GM12892 (cell line): ENCODE measurements at places on chromosomes 1 and 21.
A peak's percentile ranks its signal among the peaks of the same experiment; 100 is the strongest.

DNA sequence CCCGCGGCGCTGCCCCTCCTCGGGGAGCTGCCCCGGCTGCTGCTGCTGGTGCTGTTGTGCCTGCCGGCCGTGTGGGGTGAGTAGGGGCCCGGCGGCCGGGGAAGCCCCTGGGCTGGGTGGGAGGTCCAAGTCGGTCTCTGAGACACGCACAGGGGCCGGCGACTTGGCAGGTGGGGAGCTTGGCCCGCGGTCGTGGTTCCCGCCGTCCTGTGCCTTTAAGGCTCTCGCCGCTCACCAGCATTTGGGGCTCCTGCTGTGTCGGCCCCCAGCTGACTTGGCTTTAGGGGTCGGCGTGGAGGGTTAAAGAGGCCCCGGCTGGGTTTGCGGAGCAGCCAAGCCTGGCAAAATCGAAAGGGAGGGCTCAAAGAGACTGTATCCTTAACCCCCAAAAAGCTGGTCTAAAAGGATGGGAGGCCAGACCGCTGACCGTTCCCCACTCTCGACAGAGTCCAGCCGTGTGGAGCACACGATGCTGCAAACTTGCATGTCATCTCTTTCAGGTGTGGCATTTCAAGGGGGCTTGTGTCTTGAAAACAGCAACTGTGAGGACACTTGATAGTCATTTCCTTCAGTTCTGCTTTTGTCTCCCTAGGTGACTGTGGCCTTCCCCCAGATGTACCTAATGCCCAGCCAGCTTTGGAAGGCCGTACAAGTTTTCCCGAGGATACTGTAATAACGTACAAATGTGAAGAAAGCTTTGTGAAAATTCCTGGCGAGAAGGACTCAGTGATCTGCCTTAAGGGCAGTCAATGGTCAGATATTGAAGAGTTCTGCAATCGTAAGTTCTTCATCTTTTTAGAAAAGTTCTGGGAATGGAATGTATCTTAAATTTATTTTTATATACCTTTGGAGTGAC is 540 bp downstream of the CD55 start:
- no peak for DNase-seq

DNA sequence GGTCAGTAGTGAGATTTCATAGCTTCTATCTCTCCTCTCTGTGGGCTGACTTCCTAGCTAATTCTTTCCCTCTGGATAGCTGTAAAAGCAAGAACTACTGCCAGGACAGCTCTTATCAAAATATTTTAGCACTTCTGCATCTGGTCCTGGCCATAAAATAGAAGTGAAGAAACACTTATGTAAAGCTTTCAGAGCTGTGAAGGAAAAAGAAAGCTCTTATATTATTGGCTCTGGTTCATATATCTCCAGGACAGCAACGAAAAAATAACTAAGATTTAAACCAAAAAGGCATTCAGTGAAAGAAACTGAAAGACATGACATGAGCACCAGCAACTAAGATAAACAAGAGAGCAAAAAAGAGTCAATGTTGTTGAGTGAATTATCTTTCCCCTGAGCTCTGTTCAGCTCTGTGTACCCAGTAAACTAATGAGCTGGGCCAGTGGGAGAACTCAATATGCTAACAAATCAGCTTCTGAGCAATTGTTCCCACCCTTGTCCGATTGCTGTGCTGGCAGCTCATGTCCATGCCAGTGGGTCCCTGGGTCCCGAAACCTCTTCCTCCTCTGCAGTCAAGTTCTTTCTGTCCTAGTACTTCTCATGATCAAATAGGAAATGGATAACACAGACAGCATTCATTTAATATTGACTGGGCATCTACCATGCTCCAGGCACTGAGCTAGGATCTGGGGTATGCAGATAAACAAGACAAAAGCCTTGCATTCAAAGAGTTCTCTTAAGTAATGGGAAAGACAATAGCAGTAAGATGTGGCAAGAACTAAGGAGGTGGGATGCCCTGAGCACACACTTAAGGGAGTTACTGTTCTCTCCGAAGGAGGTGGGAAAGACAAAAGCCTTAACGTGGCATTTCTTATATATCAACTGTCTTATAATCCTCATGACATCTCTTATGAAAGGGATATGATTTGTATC is 45.3 kb upstream of the MAN1A2 start:
- DNase-seq, result no peak

- no peak for DNase-seq
Measured at GRCh38 chr1:69697340-69697739, 129.6 kb downstream of the LRRC7 start.

DNA sequence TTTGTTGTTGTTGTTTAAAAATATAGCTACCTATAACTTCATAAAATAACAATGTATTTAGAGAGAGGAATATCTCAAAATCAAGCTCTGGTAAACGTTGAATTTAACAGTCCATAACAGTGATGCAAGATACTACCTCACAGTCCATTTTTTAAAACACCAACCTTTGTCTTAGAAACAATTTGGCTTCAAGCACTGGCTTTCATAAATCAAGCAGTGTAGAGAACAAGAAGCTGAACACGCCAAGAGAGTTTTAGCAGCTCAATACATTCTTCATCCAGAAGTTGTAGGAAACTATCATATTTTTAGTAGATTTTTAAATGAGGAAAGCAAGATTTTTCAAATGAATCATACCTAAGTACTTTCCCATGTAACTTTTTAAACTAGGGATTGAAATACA is 334.3 kb upstream of the ADAMTS5 start:
- no peak for DNase-seq

DNA sequence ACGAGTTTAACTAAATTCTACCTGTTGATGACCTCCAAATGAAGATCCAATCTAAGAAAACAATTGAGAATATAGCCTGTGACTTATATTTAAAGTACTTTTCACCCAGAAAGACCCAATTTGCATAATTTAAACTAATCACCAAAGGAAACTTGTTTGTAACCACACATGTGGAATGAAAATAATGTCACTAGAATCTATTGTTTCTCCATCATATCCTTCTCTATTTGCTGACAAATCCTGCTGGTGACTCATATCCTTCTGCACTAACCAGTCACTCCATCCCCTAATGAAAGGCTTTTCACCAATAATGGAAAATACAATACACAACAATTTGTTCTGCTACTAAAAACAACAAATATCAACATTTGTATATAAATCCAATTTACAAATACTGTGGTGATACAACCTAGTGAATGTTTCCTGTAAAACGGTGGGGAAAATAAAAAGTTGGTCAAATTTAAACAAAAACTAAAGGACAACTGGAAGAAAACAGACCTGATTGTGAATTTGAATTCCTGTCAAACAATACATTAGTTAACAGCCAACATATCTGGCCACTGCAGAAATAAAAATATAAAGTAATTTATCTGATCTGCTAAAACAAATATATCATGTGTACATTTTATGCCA is 6.5 kb downstream of the PTP4A2 start:
- DNase-seq, result no peak

DNA sequence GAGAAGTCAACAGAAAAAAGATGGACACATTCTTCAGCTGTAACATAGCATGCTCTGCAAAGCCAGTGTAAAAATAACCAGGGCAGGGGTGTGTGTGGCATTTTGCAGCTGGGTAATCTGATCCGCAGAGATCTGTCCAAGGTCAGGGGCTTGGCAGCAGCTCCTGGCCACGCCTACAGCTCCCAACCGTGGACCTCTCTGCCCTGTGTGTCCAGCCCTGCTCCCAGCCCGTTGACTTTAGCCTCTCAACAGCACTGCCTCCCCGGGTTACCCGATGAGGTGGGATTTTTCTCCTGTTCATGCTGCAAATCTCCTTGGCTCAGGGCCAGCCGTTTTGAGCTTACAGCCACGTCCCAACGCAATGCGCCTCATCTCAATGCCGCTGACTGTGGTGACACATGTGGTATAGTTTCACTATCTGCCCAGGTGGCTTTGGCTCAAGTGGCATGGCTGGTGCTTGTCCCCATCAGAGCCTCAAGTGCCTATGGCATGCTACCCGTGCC is 68.1 kb downstream of the VWA5B1 start:
- no peak for DNase-seq

DNA sequence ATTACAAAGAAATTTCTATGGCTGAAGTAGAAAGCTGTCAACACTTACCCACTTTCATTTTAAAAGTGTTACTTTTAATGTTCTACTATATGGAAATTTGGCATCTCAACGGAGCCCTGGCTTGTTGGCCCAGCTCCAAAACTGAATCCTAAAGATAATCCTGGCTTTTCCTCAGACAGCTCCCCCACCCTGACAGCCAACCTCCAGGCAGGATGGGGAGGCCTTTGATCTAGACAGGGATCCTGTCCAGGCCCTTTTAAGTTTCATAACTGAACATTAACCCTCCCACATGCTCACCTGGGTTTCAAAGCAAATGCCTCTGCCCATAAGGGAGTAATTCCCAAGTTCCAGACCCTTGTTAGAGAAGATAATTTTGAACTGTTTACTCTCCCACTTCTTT is 99.3 kb upstream of the RALGPS2 start:
- no peak for DNase-seq

DNA sequence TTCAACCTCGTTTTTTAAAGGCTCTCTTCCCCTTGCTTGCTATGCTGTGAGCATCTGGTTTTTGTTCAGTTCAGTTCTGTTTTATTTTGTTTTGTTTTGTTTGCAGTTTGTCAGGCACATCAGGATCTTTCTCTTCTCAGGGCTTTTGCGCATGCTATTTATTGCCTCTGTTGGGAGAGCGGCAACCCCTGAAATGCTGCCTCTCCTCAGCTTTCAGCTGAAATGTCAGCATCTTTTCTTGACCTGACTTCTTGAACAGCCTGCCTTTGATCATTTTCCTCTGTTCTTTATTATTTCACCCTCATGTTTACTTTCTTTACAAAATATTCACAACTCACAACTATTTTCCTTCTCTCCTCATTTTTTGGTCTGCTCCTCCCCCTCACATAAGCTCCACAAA is 50.4 kb upstream of the RC3H1 start:
- DNase-seq, result no peak

DNA sequence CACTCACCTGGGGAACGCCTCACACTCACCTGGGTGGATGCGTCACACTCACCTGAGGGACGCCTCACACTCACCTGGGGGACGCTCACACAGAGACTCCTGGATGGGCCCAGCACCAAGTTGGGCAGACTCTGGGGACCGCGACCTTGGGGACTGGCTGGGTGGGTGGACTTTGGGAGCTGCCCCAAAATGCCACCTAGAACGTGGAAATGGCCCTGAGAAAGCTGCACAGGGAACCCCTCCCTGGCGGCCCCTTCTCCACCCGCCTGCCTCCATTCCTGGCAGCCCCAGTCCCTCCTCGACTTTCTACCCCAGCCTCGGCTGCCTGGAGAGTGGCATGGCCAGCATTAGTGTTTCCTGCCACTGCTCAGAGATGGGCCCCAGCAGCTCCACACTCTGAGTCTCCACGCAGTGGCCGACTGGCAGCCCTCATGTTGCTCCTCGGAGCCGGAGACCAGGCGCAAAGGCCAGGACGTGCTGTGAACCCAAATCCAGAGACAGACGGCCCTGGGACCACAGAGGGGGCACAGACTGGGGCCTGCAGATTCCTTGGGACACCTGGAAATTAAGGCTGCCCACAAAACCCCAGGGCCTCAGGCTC is 46.5 kb upstream of the ACTRT2 start:
- DNase-seq, result no peak

DNA sequence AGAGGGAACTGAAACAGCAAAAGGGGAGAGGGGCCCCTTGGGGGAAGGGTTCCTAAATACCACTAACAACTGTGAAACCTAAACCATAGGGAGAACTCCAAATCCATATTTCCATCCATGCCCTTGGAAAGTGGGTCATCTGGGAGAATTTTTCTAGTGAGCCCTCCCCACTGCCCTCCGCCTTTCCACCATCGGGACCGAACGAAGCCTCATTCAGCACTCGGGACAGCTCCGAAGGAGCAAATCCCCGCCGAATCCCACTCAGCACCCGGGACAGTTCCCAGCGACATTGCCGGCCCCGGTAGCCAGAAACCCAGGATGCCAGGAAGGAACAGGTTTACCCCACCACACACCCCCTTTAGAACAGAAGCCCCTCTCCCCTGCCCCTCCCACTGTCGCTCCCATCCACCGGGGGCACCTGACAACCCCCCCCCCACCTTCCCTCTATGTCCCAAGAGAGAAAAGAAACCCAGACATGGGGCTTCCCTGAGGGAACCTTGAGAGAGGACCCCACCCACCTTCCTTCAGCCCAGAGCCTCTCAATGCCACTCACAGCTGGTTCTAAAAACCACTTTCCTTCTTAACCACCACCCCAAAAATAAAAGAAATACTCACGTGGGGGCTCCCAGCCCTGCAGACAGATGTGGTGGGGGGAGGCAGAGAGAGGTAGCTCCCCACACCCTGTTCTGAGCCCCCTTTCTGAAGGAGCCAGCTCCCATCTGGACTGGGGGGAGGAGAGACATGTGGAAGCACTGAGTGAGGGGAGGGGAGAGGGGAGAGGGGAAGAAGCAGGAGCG is 4.5 kb downstream of the DLGAP3 start:
- DNase-seq, result peak; percentile 54

- no peak for DNase-seq
Measured at GRCh38 chr1:109243221-109243620, 6.1 kb upstream of the CELSR2 start.

- DNase-seq, result no peak
Measured at GRCh38 chr1:182118851-182119250, 57.3 kb upstream of the ZNF648 start.

DNA sequence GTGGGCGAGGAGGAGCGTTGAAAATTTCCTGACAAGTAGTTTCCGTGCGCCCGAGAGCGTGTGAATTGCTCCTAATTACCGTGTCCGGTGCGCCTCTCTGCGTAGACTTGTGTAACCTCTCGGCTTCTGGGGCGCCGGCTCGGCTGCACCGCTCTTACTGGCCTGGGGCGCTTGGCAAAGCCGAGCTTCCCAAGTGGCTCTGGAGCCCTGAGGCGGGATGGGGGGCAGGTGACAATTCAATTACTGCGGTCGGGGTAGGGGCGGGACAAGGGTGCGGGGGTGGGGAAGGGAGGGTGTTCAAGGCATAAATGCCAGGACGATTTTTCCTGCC is 392 bp upstream of the DMRTA2 start:
- DNase-seq, result no peak
